ENCODE measurements at places on chromosomes 16 and 17.

GRCh38 chr17:57121308-57122042 lies 36.4 kb downstream of the AKAP1 start:
- no peak for DNase-seq

GRCh38 chr16:64196444-64196843 lies 925.4 kb downstream of the CDH11 start:
- no peak for DNase-seq

DNA sequence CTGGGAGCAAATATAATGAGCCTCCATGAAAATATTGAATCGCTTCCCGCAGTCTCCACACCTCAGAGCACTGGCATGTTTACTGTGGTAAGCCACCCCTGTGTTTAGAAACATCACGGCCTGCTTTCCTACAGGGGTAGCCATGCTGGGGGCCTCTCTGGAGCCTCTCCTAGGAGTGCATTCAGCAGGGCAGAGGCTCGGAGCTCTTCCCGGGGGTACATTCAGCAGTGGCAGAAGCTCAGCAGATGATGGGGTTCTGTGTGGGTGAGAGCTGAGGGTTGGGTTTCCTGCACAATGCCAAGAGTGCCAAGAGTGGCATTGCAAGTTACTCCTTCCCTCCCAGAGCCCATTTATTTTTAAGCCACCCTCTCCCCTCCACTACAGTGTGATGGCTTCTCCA lies 386.6 kb downstream of the SEC14L1 start:
- DNase-seq = no peak

- peak; percentile 38 for DNase-seq
These were observed 57.3 kb downstream of the RAP1GAP2 start for GRCh38 chr17:2853283-2854142.

- peak; percentile 1 for DNase-seq
These were observed 46.2 kb upstream of the RBFOX3 start for GRCh38 chr17:79657036-79657435.

- no peak for DNase-seq
These were observed 26.0 kb downstream of the ERCC4 start for GRCh38 chr16:13945744-13946485.

- no peak for DNase-seq
These were observed 1243.8 kb downstream of the CDH8 start for GRCh38 chr16:60792437-60792836.

GRCh38 chr17:34865716-34866115 lies 95.5 kb downstream of the CCT6B start:
- no peak for DNase-seq

DNA sequence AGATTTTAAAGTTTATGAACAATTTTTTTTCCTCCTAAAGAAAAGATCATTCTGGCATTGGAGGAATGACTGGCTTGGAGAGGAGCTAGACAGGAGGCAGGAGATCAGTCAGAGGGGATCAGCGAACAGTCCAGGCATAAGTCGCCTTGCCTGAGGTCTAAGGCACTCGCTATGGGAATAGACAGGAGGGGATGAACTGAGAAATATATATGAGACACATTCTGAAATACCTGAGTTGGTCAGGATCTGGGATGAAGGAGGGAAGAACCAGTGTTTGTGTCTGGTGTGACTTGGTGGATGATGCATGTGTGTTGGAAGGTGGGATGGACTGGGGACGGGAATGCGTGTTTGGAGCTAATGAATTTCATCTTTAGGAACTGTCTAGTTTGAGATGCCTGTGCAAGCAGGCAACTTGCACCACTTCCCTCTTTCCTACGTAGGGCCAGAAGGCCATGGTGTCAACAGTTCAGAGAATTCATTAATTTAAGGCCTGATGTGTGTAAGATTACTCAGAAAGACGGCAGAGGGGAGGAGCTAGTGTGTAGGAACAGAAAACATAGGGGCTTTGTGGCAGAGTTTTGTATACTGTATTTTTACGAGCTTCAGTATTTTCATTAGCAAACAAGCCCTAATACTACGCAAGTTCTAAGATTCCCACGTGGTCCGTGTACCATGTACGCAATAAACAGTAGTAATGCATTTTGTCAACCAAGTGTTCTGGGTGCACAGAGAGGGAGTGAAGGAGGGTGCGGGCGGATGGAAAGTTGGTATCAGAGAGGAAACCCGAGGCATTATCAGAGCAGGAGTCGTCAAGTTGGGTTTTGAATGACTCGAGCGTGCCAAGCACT lies 825 bp downstream of the HEATR6 start:
- DNase-seq = no peak

DNA sequence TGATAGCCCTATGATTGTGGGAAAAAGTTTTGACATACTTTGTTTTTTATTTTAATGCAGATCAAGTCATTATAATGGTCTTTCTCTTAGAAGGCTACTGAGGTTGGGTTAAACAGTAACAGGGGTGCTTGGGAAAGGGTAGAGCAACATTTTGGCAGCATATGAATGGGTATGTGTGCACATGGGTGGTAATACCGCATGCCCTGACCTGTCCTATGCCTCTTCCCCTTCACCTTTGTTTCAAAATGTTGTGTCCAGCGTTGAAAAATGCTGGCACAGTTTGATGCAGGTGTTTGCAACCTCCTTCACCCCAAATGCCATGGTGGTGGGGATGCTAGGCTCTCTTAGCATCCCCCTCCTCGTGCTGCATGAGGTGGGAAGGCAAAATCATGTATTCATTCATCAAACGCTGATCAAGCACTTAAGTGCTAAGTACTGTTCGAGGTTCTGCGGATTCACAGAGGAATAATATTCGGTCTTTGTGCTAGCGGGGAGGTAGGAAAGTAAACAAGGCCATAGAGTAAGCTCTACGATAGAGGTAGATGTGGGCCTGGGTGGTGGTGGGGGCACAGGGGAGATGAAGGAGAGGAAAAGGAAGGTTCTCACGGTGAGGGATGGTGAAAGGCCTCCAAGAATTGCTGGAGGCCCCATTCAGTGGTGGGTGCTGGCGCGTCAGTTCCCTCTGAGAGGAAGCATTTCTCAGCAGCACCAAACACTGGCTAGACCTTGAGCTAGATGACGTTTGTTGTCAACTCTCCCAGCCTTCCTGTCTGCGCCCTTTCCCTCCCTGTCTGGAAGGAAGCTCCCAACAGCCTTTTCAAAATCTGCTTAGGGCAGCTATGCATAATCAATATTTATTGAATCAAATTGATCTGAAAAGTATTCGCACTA lies 13.3 kb upstream of the MARCHF10 start:
- no peak for DNase-seq

GRCh38 chr16:57955572-57956188 lies 15.2 kb downstream of the CNGB1 start:
- peak; percentile 45 for DNase-seq
